Urinary bladder (tissue), 4 donors: ENCODE measurements at places on chromosomes 13 and 19. TPM values are rescaled to one million over a fixed set of nuclear protein-coding genes. Genes with fewer than 3 reads are reported as not detected.

GRCh38 chr19:55809381-55810058, 22.3 kb downstream of the NLRP11 start:
- DNase-seq, result no peak

DPF1 gene
- 1.1 TPM for total RNA-seq

- no peak for DNase-seq
Observed at GRCh38 chr19:41064974-41065569, 23.2 kb upstream of the CYP2A13 start.

DNA sequence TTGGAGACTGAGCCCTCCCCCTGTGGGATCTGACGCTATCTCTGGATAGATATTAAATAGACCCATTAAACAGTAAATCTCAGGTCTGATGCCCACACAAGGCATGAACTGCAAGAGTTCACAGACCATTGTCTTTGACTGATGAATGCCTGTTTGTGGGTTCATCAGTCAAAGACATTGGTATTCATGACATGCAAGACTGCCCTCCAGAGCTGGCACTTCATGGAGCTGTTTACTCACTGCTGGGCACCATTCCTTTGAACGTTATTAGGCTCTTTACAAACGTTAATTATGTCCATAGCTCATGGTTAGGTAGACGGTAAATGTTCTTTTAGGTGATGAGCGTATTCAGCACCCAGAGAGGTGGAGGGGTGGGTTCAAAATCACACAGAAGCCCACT, 111.8 kb upstream of the PABPC3 start:
- no peak for DNase-seq

PPM1N gene
- 0.53 TPM for total RNA-seq

RAD23A gene
- total RNA-seq, result 29.5 TPM

GRCh38 chr19:13115936-13116281, 631 bp downstream of the TRMT1 start:
- DNase-seq, result no peak
